ENCODE measurements at places on chromosomes 2 and 18.

DNA sequence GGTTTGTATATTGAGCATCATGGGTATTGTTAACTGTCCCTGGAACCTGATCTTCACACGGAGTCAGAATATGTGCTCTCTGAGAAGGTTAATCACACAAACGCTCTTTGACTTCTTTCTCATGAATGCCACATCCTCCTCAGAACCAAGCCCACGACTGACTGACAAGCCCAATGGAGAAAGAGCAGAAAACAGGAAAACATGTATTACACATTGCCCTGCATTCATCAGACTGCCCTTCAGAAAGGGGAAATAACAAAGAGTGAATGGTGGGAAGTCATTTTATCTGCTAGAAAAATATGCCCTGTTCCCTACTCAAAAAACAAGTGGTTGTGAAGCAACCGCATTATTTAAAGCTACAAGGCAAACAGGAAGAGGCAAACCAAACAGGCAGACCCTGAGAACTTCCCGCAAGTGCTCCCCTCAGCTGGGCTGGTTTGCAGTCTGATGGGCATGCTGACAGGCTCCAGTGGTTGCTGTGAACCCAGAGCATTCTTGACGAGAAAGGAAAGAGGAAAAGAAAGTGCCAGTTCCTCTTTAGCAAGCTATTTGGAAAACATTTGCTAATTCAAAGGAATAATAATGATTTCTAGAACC is 172.9 kb upstream of the SETBP1 start:
- no peak for DNase-seq
- no peak overlapping the region for H3K27ac ChIP-seq
- H3K4me3 ChIP-seq, result no peak overlapping the region
- no peaks in the 10 kb centered on the region for H3K27me3 ChIP-seq

DNA sequence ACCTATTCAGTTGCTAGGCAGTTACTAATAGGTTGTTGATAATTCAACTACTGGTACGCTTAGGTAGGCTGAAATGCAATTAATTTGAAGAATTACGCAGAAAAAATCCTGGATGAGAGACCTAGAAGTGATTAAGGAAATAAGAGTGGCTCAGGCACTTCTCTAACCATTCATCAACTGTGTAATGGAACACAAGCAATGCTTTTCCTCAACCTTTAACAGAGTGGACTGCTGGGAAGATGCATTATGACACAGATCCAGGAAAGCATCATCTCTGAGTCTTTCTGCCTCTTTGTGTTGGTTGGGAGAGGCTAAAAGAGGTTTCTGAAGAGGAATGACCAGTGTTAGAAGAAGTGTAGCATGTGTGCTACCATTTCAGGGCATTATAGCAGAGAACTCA is 992.2 kb downstream of the TSN start:
- H3K4me3 ChIP-seq, result no peak overlapping the region
- H3K4me1 ChIP-seq, result no peaks in the 10 kb centered on the region
- H3K36me3 ChIP-seq, result no peaks in the 10 kb centered on the region

GRCh38 chr2:232898592-232899543 is 28.8 kb downstream of the SNORC start:
- H3K36me3 ChIP-seq, result no peaks in the 10 kb centered on the region
- no peak overlapping the region for H3K4me3 ChIP-seq
- H3K27ac ChIP-seq, result no peak overlapping the region
- no peaks in the 10 kb centered on the region for H3K4me1 ChIP-seq

- no peak overlapping the region for H3K27ac ChIP-seq
- no peaks in the 10 kb centered on the region for H3K36me3 ChIP-seq
- H3K4me1 ChIP-seq, result no peaks in the 10 kb centered on the region
- DNase-seq, result no peak
Measured at GRCh38 chr2:75311993-75312392, 112.7 kb upstream of the TACR1 start.

DNA sequence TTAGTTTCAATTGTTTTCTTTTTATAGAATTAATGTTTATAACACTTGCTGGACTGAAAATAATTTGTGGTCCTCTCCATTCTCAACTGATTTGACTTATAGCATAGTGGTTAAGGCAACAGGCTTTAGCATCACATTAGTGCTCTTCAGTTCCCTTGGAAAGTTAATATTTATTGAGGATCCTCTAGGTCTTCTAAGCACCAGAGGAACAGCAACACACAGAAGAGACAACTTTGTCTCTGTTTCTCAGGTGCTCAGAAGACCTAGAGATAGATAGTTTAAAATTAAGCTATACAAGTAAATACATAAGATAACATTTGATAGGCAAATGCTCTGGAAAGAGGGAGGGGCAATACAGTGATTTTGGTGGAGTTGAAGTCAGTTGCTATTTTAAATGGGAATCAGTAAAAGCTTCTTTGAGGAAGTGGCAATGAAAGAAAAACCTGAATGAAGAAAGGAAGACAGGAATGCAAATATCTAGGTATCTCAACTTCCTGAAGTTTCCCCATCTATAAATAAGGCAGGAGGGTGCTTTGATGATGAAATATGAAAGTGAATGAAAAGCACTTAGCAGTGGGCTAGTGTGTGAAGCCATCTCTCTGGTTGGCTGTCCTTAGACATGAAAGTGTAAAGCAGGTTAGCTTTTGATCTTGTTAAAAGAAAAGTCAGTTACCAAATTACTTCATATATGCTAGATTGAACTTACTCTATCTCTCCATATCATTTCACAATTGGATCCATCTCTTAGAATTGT is 7.9 kb downstream of the NEUROD1 start:
- no peaks in the 10 kb centered on the region for H3K4me1 ChIP-seq
- peaks cover 26% of the 10 kb centered on the region for H3K27me3 ChIP-seq
- DNase-seq, result no peak
- H3K4me3 ChIP-seq, result no peak overlapping the region

- no peak overlapping the region for H3K27ac ChIP-seq
- DNase-seq, result no peak
- no peaks in the 10 kb centered on the region for H3K4me1 ChIP-seq
- H3K4me3 ChIP-seq, result no peak overlapping the region
- no peaks in the 10 kb centered on the region for H3K36me3 ChIP-seq
Measured at GRCh38 chr2:101679037-101679726, 18.3 kb upstream of the MAP4K4 start.

- DNase-seq, result no peak
- H3K4me1 ChIP-seq, result no peaks in the 10 kb centered on the region
- H3K36me3 ChIP-seq, result no peaks in the 10 kb centered on the region
Measured at GRCh38 chr2:2027271-2027670, 283.0 kb upstream of the PXDN start.

DNA sequence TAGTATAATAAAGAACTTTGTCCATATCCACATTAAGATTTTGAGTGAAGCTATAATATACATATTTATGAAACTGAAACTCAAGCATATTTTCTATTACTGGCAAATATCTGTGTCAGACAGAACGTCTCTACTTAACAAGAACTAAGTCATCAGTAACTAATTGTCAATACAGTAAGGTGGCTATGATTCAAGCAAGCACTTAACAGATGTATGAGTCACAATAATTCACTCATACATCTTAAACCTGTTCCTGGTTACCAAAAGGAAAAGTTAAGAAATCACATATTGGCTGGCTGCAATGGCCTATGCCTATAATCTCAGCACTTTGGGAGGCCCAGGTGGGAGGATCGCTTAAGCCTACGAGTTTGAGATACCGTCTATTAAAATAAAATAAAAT is 96.0 kb downstream of the SOS1 start:
- H3K27ac ChIP-seq, result no peak overlapping the region
- no peaks in the 10 kb centered on the region for H3K27me3 ChIP-seq
- H3K36me3 ChIP-seq, result peaks cover 5% of the 10 kb centered on the region
- H3K4me1 ChIP-seq, result no peaks in the 10 kb centered on the region

DNA sequence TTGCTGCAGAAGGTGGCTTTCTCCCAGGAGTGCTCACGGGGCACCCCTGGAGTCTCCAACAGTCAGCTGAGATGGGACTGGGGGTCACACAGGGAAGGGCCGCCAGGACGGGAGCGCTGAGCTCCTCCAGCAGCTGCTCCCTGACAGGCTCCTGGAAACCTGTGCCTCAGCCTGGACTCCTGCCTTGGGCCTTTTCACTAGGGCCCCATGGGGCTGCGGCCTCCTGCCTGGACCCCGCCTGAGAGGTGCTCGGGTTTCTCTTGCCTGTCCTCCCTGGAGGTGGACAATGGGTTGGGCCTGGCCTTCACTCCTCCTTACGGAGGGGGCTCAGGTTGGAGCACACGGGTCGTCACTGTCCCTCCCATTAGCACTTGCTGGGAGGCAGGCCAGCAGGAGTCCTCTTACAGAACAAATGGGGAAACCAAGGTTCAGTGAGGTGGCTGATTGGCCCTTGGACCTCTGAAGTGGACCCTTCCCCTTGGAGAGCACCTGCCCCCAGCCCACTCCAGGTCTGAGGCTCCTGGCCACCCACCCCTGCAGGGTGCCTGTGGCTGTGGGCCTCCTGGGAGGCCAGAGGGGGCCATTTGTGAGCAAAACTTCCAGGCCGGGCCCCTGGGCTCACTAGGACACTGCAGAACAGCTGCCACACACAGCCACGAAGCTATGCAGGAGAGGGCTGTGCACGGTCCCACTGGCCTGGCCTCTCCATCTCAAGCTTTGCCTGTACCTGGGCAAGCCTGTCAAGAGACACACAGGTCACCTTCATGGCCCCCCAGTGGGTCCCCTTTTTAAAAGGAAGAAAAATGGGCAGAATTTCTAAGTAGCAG is 57.1 kb upstream of the ODC1 start:
- H3K4me3 ChIP-seq, result no peak overlapping the region
- peaks cover 7% of the 10 kb centered on the region for H3K4me1 ChIP-seq
- H3K36me3 ChIP-seq, result no peaks in the 10 kb centered on the region
- no peak overlapping the region for H3K27ac ChIP-seq
- DNase-seq, result no peak

Measured in suprapubic skin (tissue), 4 donors.